ENCODE measurements at places on chromosomes 13 and 19.

GRCh38 chr13:62387647-62388046 lies 972.0 kb upstream of the PCDH20 start:
- no peak for DNase-seq

- no peak for DNase-seq
Observed at GRCh38 chr19:11269408-11269807, 7.1 kb upstream of the DOCK6 start.

- peak; percentile 22 for DNase-seq
Observed at GRCh38 chr13:24741016-24741662, 22.8 kb upstream of the RNF17 start.

GRCh38 chr13:47111499-47111898 lies 214.6 kb upstream of the HTR2A start:
- no peak for DNase-seq

GRCh38 chr19:3609779-3610719 lies 3.4 kb upstream of the TBXA2R start:
- no peak for DNase-seq

- DNase-seq: no peak
Observed at GRCh38 chr13:78129823-78130222, 211.2 kb upstream of the EDNRB start.

- no peak for DNase-seq
Observed at GRCh38 chr19:18430417-18431144, 7.4 kb downstream of the ISYNA1 start.

DNA sequence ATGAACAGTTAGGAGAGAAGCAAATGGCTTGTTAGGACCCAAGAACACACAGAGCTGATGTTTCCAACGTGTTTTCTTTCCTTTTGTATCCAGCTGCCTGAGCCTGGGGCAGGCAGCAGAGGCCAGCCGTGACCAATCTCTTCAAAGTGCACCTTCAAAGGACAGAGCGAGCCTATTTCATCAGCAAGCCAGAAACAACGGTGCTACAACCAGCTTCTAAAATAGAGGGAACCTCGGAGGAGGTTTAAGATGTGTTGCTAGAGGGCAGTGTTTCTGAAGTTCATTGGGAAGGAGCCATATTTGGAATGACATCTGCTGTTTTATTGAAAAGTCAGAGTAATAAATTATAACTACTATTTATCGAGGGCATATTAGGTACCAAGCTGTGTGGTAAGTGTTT lies 56.2 kb upstream of the RFC3 start:
- DNase-seq: no peak

GRCh38 chr19:55489711-55490477 lies 1.7 kb downstream of the SSC5D start:
- no peak for DNase-seq

DNA sequence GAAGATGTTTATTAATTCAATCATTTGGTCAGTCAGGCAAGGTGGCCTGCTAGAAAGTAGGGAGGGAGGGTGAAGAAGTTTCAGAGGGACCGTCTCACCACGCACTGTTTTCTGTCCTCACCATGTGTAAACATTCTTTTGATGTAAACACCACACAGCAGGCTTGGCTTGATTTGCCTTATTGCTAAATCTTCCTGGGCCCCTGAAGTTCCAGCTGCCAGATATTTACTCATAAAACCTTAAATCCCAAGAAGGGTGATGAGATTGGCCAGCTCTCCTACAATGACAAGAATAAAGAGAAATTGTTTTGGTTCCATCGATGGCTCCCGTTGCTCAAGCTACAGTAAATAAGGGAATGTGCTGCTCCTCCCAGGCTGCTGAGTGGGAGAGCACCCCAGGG lies 198.2 kb upstream of the TMTC4 start:
- no peak for DNase-seq

GRCh38 chr13:54958781-54959180 lies 1930.2 kb downstream of the OLFM4 start:
- DNase-seq: no peak

DNA sequence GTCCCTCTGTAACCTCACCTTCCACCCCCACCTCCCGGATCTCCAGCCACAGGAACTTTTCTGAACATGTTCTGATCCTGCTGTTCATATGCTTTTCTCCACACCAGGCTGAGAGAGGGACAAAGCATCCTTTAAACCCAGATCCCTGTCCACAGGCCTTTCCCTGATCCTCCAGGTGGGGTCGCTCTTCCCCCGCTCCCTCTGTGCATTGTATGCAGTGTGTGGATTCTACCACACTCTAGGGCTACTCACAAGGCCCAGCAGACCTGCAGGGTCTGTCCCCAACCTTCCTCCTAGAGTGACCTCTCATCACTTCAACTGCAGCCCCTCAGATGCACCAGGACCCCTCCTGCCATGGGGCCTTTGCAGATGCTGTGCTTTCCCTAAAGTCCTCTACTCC lies 1200.6 kb downstream of the UQCRFS1 start:
- DNase-seq: no peak

DNA sequence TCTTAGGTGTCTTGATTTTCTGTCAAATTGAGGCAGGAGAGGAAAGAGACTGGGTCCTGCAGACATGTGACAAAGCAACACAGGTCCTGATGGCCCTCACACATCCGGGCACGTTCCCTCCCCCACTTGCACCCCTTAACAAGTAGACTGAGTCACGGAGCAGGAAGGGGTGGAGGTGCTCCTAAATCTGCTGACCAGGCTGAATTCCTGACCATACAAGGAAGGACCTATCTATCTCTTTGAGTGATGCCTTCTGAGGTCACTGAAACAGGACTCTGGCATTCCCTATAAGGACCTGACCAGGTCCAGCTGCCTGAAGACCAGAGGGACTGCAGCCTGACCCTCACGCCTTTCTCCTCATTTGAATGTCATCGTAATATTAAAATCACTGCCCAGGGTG lies 250.3 kb downstream of the COL4A1 start:
- no peak for DNase-seq

GRCh38 chr19:19207637-19208572 lies 3.9 kb upstream of the NCAN start:
- peak; percentile 69 for DNase-seq

GRCh38 chr19:33362508-33363228 lies 10.8 kb upstream of the CEBPG start:
- no peak for DNase-seq

GRCh38 chr13:35716186-35716585 lies 239.7 kb upstream of the MAB21L1 start:
- DNase-seq: no peak

GRCh38 chr19:13646758-13647157 lies 117.6 kb upstream of the MRI1 start:
- no peak for DNase-seq

- DNase-seq: peak; percentile 24
Observed at GRCh38 chr13:35789335-35790165, 313.1 kb upstream of the MAB21L1 start.

DNA sequence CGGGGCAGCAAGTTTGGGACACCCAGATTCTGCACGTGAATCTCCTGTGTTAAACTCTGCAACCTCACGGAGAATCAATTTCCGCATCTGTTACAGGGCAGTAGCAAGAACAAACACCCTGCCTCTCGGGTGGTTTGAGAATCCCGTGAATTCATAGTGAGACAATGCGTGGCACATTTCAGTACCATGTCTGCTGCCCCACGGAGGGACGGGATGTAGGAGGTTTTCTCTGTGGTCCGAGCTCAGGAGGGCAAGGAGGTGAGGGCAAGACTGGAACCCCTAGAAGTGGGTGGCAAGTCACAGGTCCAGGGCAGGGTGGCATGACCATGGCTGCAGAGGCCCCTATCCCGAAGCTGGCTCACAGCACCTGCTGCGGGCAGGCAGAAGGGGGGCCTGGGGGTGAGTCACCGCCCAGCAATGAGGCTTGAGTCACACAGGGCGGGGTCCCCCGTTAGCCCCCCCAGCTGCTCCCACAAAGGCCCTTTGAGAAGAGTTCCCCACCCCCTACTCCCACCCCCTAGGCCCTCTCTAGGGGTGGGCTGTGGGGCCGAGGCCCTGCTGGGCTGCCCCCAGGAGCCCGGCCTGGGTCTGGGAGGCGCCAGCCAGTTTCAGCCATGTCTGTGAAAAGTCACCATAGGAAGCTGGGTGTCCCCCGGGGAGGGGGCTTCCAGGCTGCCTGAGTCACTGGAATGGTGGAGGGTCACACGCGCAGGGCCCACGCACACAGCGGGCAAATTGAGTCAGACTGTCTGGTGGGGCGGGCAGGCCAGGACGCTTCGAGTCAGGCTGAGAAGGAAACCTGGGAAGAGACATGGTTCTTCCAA lies 25.8 kb upstream of the NANOS3 start:
- peak; percentile 95 for DNase-seq

GRCh38 chr13:76029088-76029487 lies 393.0 kb downstream of the LMO7 start:
- peak; percentile 80 for DNase-seq

- no peak for DNase-seq
Observed at GRCh38 chr13:64855506-64855905, 2374.6 kb downstream of the PCDH9 start.

DNA sequence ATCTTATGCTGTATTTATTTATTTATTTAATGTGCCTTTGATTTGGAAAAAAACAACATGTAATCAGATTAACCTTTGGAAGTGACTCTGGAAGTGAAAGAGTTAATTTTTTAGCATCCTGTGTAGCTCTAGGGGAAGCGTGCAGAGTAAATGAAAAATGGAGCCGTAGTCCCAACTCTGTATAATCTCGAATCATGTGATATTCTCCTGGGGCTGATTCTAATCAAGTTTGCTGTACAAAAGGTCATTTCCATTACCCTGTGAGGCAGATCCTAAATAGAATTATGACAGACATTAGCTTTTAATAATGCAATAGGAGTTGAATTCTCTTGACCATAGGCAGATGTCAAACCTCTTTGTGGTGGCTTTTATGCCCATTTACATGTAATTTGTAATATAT lies 238.6 kb upstream of the CSNK1A1L start:
- DNase-seq: no peak

- peak; percentile 49 for DNase-seq
Observed at GRCh38 chr13:71118779-71119364, 748.1 kb downstream of the DACH1 start.

DNA sequence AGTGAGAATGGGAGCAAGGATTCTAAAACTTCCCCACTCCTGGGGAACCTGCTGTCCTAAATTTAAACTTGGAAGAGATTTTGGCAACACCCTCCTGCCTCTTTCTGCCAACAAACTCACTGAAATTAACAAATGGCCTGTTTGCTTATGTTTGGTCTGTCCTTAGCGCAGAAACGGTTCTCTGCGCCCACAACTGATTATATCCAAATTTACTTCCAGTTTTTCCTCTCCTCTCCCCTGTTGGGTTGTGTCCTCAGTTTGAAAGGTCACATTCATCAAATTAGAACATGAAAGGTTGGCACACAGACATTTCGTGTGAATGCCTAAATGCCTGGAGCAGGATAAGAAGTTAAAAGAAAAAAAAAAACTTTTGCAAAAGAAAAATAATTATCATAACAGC lies 56.4 kb upstream of the MRI1 start:
- no peak for DNase-seq

DNA sequence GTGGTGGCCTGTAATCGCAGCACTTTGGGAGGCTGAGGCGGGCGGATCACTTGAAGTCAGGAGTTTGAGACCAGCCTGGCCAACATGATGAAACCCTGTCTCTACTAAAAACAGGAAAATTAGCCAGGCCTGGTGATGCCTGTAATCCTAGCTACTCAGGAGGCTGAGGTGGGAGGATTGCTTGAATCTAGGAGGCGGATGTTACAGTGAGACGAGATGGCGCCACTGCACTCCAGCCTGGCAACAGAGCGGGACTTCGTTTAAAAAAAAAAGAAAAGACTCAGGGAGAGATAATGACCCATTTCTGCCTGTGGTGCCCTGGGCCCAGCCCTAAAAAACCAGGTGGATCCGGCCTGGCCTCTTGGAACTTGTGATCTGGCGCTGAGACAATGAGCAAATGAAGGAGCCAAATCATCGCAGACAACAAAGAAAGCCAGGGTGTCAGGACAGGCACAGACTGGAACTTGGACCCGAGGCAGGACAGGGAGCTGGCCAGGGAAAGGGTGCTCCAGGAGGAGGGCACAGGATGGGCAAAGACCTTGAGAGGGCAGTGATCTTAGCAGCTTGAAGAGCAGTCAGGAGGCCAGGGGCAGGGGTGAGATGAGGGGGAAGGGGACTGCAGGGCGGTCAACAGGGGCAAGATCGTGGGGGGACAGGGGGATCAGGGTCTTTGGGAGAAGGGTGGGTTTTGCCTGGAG lies 962 bp upstream of the JAK3 start:
- no peak for DNase-seq

DNA sequence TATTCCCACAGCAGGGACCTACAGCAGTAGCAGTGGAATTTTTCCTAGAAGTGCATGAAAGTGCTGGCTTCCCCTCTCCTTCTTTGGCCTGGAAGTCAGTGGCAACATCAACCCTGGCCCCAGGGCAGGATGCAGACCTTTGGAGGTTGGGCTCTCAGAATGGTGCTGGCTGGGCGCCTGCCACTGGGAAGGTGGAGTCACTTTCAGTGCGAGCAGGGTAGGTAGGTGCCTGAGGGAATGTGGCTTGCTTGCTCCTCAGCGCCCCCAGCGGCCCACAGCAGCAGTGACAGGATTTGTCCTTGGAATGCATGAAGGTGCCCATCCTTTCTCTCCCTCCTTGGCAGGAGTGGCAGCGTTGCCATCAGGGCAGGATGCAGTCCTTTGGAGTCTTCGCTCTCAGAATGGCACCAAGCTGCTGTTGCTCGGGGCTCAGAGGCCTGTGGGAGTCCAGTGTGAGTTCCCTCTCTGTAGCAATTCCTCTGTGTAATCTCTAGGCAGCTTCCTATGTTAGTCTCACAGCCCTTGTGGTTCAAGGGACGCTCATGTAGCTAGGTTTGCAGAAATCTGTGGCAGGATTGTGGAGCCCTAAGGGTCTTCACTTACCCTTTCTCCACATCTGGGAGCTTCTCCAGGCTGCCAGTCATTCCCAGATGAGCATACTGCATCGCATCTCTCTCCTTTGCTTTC lies 354.4 kb upstream of the DACH1 start:
- DNase-seq: peak; percentile 49
